Calu3 (cell line): ENCODE measurements at places on chromosomes 13 and 19. TPM values are rescaled to one million over a fixed set of nuclear protein-coding genes. Genes with fewer than 3 reads are reported as not detected.
A peak's percentile ranks its signal among the peaks of the same experiment; 100 is the strongest.

Gene KBTBD7
- 6.3 and 6.4 TPM in 2 replicates for total RNA-seq

DNA sequence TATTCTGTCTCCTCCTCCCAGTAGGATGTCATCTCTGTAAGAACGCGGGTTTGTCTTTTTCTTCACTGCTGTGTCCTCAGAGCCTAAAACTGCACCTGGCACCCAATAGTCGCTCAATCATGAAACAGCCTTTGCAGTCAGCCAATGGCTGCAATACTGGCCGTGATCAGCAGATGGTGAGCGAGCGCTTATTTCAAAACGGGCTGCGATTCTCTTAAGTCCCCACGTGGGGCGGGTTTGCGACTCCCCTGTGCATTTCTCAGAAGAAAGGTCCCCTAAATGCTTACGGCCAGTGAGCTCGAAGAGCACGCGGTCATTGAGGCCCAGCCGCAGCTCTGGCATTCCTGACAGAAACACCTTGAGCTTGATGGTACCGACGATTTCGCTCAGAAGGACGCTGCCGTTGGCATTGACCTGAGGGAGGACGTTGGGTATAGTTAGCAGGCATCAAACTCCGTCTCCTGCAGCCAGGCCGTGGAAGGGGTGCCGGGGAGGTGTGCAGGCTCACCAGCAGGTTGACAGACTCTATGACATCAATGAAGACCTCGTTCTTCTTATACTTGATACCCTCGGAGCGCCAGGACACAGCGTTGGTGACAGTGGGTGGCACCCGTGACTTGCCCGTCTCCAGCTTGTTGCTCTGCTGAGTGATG lies 6.0 kb downstream of the AP1M2 start:
- peak; percentile 78 for DNase-seq

- no peak for DNase-seq
These were observed at the start of gene HCST for GRCh38 chr19:35901854-35902661. Gene HCST (plus strand): TSS chr19:35902529. CDS start chr19:35902594, 65 bp downstream.

Gene TMEM145
- 1.5 and 3.1 TPM in 2 replicates for total RNA-seq

DNA sequence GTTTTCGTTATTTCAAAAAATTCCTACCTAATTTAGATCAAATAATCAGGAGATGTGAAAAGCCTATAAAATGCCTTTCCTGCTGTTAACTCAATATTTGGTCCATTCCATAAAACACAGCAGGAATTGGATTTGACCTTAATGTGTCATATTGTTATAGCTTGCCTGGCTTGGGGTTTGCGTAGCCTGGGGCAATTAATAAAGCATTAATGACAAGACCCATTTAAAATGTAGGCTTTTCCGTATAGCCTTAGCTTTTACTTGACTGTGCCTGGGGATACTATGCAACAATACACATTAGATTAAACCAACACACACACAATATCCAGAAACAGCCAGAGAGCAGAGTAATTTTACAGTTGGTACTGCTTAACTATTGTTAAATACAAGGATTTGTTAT lies 117.2 kb upstream of the MAB21L1 start:
- no peak for DNase-seq

DNA sequence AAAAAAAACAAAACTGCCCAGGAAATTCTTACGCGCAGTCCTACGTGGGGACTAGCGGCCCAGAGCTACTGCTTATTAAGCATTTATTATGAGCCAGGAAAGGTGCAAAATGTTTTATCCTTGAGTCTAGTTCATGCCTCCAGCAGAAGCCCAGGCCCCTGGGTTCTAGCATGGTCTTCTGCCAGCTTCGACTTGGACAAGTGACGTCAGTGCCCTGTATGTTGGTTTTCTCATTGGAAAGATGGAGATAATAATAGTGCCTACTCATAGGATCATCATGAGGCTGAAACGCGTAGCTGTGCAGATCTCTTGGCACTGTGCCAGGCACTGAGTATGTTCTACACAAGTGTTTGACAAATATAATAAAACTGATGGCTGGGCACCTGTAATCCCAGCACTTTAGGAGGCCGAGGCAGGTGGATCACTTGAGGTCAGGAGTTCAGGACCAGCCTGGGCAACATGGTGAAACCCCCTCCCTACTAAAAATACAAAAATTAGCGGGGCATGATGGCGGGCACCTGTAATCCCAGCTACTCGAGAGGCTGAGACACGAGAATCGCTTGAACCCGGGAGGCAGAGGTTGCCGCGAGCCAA lies 12.4 kb upstream of the SULT2B1 start:
- no peak for DNase-seq

GRCh38 chr19:1239796-1240737 lies 1.5 kb upstream of the ATP5F1D start:
- peak; percentile 86 for DNase-seq

DNA sequence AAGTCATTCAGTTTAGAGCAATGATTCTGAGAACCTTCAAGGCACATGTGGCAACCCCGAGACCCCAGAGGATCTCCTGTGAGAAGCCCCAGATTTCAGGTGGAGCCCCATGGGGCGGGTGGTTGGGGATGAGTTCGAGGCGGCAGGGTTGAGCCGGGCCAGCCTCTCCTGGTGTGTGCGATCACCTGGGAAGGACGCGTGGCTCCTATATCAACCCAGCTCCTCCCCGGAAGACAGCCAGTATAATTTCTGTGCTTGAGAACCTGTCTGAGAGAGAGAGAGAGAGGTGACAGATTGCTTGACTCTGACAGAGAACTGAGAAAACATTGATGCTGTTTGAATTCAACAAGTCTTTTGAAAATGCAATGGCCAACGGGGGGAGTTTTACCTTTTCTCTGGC lies 89.0 kb downstream of the TEX29 start:
- DNase-seq, result no peak

GRCh38 chr19:1261538-1261797 lies 7.7 kb upstream of the CIRBP start:
- no peak for DNase-seq

DNA sequence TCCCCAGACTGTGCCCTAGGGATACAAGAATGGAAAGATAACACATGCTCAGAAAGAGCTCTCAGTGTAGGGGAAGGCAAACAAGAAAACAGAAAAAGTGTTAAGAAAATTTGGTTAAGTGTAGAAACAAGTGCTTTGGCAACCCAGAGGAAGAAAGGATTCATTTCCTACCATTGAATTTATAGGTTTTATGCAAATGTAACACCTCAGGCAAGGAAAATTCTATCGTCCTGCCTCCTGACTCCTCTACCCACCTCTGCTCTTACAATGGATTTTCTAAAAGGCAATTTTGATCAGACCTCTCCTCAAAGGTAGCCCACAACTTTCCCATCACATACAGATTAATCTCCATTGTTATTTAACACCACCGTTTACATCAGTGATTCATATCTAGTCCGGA lies 298.7 kb downstream of the RFC3 start:
- DNase-seq, result no peak

DNA sequence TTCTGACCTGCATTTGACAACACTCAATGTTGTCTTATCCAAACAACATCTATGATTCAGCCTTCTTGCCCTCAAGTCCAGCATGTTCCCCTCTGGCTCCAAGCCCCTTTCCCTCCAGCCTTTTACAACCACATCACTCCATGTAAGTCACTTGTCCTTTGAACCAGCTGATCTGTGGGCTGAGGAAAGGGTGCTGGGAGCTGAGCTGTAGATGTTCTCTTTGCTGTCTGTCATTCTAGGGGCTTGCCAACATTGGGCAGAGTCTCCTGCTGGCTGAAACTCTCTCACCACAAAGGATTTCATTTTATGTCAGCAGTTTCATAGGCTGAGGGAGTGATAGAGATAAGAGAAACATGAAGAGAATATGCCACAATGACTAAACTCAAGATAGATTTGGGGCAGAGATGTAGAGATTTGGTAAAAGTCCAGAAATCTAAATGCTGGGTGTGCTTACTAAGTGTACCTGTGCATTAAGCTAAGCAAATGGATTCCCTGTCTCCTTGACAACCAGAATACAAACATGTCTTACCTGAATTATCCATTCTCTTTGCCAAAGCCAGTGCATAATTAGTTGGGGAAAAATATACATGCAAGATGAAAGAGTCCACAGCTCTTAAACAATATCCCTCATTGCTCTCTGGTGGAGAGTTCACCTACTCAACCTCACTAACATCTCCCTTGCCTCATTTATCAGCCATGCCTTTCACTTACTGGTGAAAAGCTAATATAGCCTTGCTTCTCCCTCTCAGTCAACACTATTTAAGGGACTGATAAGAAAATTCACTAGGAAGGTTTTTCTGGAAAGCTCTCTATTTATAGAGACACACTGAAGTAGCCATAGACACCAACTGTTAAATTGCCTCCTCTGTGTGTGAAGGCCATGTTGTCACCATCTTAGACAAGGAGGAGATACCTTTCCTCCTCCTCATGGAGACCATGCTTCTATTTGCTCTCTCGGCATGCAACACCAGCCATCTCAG lies 175.5 kb upstream of the SERP2 start:
- DNase-seq, result no peak

DNA sequence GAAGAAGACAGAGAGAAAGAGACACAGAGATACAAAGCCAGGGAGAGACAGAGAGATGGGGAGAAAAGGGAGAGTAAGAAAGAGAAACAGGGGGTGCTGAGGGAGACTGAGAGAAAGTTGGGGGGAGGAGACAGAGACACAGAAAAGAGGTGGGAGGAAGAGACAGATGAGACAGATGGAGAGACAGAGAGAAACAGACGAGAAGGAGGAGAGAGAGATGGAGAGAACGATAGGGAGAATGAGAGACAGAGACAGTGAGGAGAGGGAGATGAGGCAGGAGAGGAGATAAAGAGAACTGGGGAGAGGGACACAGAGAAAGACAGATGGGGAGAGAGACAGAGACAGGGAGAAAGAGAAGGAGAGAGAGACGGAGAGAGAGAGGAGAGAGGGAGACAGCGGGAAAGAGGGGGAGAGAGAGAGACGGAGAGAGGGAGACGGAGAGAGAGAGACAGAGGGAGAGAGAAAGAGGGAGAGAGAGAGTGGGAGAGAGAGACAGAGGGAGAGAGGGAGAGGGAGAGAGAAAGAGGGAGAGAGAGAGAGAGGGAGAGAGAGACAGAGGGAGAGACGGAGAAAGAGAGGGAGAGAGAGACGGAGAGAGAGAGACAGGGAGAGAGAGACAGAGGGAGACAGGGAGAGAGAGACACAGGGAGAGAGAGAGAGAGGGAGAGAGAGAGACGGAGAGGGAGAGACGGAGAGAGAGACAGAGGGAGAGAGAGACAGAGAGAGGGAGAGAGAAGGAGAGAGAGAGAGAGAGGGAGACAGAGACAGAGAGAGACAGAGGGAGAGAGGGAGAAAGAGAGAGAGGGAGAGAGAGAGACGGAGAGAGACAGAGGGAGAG lies 12.6 kb downstream of the JOSD2 start:
- no peak for DNase-seq

GRCh38 chr19:50501186-50501567 lies 9.8 kb downstream of the JOSD2 start:
- DNase-seq, result no peak

GRCh38 chr13:43686557-43686956 lies 100.2 kb downstream of the ENOX1 start:
- DNase-seq, result no peak

Gene OR10H1
- total RNA-seq, result 4.4 and 4.9 TPM in 2 replicates

- no peak for DNase-seq
These were observed 192.0 kb upstream of the SOX1 start for GRCh38 chr13:111874981-111875380.

DNA sequence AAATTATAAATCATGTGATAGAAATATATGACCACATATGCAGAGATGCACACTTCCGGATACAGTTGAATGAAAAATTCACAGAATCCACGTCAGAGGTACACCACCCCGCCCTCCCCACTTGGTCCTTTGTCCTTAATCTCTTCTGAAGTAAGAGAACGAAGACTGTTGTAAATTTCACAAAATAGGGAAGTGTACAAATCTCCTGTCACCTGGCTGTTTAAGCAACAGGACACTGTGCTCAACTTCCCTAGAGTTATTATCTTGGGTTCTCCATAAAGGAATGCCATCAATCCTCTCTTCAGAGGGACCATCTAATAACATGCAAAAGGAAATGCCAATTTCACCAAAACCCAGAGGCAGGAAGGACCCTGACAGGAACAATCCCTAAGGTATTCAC lies 10.5 kb upstream of the CEACAM6 start:
- no peak for DNase-seq

GRCh38 chr13:113863524-113864272 lies at the start of gene GAS6:
Gene GAS6 (minus strand): TSS chr13:113864076. CDS start chr13:113863920, 156 bp downstream.
- no peak for DNase-seq

DNA sequence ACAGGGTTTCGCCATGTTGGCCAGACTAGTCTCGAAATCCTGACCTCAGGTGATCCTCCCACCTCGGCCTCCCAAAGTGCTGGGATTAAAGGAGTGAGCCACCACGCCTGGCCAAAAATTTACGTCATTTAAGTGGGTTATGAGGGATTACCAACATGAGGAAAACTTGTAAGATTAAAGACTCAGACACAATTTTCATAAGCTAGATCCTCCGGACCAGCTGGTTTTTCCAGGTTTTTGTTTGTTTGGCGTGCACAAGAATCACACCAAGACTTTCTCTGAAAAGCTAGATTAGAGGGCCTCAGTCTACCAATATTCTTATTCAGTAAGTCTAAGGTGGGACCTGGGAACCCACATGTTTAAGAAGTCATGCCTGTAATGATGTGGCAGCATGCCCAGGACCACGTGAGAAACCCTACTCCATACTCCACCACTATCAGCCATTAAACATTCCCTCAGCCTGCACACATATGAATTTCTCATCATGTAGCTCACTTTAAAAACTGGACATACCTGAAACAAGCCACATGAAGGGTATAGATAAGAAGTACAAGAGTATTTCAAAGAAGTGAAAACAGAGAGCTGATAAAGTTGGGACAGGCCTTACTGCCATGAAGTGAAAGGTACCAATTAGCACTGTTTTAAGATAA lies 25.7 kb downstream of the DIAPH3 start:
- DNase-seq, result no peak

Gene KIR3DL1
- not detected in 2 replicates for total RNA-seq

GRCh38 chr13:39602277-39602613 lies 748 bp downstream of the LHFPL6 start:
- no peak for DNase-seq

GRCh38 chr13:70864731-70865130 lies 756.5 kb upstream of the KLHL1 start:
- DNase-seq, result no peak

Gene TPP2
- 17.3 and 19.1 TPM in 2 replicates for total RNA-seq

DNA sequence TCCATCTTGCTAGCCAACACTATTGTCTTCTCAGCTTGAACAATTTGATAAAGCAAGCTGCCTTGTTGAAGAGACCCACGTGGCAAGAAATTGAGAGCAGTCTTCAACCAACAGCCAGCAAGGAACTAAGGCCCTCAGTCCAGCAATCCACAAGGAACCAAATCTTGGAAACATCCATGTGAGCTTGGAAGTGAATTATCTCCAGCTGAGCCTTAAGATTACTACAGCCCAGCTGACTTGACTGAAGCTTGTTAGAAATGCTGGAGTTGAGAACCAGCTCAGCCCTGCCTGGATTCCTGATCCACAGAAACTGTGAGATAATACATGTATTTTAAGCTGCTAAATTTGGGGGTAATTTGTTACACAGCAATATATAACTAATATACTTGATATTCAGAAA lies 26.2 kb upstream of the DCT start:
- DNase-seq, result no peak

Gene IGLON5
- not detected in 2 replicates for total RNA-seq

GRCh38 chr13:37207691-37208451 lies 102.4 kb upstream of the CSNK1A1L start:
- DNase-seq, result no peak

DNA sequence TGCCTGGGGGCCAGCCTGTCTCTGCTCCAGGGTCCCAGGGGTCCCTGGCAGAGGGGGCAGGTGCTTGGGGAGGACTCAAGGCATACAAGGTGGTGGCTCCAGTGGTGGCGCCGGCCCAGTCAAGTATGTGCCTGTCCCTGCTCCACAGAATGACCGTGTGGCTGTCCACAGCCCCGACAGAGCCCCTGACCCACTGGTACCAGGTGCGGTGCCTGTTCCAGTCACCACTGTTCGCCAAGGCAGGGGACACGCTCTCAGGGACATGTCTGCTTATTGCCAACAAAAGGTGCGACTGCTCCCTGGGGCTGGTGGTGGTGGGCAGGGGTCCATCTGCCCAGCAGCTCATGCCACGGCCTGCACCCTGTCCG lies 8.2 kb downstream of the YIPF2 start:
- DNase-seq, result no peak
